Breast epithelium (tissue), 4 donors: ENCODE measurements at places on chromosomes 13 and 19.
A peak's percentile ranks its signal among the peaks of the same experiment; 100 is the strongest.

- no peak for DNase-seq
- H3K36me3 ChIP-seq: peaks cover 7% of the 10 kb centered on the region
- H3K4me3 ChIP-seq: peak within 1 kb of the TSS; percentile 65
These were observed at the start of gene IGFLR1 for GRCh38 chr19:35742121-35742724. Gene IGFLR1 (minus strand): TSS chr19:35742452. CDS start chr19:35741180, 1,272 bp downstream.

DNA sequence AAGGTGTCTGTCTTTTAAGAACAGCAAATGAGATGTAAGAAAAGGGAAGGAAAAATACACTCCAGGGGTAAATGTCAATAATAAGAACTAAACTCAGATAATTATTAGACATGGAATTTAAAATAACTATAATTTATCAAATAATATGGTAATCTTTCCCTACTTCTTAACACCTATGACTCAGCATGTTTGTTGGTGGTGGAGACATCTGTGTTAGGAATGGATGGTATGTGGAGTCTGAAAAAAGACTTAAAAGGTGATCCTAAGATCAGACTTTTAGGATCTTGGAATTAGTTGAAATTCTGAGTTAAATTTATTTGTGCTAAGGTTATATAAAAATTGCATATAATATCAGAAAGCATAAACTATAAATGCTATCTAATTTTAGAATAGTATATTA, 915.1 kb downstream of the SLITRK5 start:
- DNase-seq: no peak
- H3K27ac ChIP-seq: no peak overlapping the region
- no peaks in the 10 kb centered on the region for H3K27me3 ChIP-seq
- no peak overlapping the region for H3K4me3 ChIP-seq
- no peaks in the 10 kb centered on the region for H3K4me1 ChIP-seq

GRCh38 chr13:32105653-32106313, 74.2 kb downstream of the FRY start:
- H3K36me3 ChIP-seq: no peaks in the 10 kb centered on the region
- H3K27me3 ChIP-seq: no peaks in the 10 kb centered on the region
- no peak overlapping the region for H3K27ac ChIP-seq
- no peak overlapping the region for H3K4me3 ChIP-seq
- no peak for DNase-seq

DNA sequence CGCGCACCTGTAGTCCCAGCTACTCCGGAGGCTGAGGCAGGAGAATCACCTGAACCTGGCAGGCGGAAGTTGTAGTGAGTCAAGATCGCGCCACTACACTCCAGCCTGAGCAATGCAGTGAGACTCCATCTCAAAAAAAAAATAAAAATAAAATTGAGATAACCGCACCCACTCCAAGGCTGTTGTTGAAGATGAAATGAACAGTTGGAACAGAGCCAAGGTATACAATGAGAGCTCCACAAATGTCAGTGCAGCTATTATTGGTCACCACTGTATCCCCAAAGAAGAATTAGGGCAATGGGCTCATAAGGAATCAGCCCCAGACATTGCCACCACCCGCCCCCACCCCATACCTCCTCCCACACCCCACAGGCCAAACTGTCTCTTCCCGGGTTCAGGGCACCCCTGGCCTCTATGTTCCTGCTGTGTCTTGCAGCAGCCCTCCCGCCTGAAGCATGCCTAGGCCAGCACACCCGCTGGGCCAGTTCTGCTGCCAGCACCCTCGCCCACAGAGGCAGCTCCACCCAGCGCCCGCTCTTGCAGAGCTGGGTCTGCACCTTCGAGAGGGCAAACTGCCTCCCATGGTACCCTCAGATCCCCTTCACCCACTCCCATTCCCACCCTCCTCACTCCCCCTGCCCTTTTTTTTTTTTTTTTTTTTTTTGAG, 3.5 kb upstream of the S1PR5 start:
- DNase-seq: no peak
- H3K4me3 ChIP-seq: no peak overlapping the region
- H3K27ac ChIP-seq: no peak overlapping the region
- no peaks in the 10 kb centered on the region for H3K27me3 ChIP-seq
- no peaks in the 10 kb centered on the region for H3K4me1 ChIP-seq

GRCh38 chr13:106010836-106011235, 524.6 kb downstream of the EFNB2 start:
- no peak for DNase-seq
- H3K27ac ChIP-seq: no peak overlapping the region
- H3K4me3 ChIP-seq: no peak overlapping the region
- H3K36me3 ChIP-seq: no peaks in the 10 kb centered on the region
- H3K4me1 ChIP-seq: no peaks in the 10 kb centered on the region

GRCh38 chr19:51676566-51677083, 16.5 kb upstream of the SPACA6 start:
- H3K27ac ChIP-seq: no peak overlapping the region
- H3K27me3 ChIP-seq: no peaks in the 10 kb centered on the region
- DNase-seq: no peak
- no peak overlapping the region for H3K4me3 ChIP-seq

GRCh38 chr19:54390942-54391577, 24.2 kb upstream of the TTYH1 start:
- H3K36me3 ChIP-seq: no peaks in the 10 kb centered on the region
- no peak overlapping the region for H3K27ac ChIP-seq
- no peaks in the 10 kb centered on the region for H3K4me1 ChIP-seq
- no peak for DNase-seq
- peaks cover 43% of the 10 kb centered on the region for H3K27me3 ChIP-seq

- H3K27me3 ChIP-seq: no peaks in the 10 kb centered on the region
These were observed 7.8 kb upstream of the HIF3A start for GRCh38 chr19:46288896-46289588.

DNA sequence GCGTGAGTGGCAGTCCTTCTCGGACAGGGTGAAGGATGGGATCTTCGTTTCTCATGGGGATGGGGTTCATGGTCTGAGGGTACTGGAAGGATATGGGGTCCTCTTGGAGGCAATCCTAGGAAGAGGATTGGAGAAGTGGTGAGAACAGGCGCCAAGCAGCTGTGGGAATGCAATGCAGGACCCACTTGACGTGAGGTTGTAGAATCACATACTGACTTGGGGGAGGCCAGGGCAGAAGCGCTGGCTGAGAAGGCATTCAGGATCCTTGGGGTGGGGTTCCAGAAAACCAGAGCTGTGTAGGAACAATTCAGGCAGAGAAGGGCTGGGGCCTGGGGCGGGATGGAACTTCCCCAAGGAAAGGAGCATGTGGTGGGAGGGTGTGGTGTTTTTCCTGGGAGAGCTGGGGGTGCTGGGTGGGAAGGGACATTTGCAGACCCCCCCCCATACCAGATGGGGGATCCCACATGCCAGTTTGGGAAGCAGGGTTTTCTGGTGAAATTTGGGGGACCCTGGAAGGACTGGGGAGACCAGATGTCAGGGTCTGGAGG, 852 bp downstream of the KLK1 start:
- H3K4me1 ChIP-seq: no peaks in the 10 kb centered on the region
- H3K27me3 ChIP-seq: peaks cover 69% of the 10 kb centered on the region
- no peak overlapping the region for H3K27ac ChIP-seq
- H3K4me3 ChIP-seq: no peak overlapping the region

GRCh38 chr13:78022164-78022877, 103.7 kb upstream of the EDNRB start:
- H3K4me3 ChIP-seq: no peak overlapping the region
- H3K27me3 ChIP-seq: no peaks in the 10 kb centered on the region
- H3K4me1 ChIP-seq: no peaks in the 10 kb centered on the region

DNA sequence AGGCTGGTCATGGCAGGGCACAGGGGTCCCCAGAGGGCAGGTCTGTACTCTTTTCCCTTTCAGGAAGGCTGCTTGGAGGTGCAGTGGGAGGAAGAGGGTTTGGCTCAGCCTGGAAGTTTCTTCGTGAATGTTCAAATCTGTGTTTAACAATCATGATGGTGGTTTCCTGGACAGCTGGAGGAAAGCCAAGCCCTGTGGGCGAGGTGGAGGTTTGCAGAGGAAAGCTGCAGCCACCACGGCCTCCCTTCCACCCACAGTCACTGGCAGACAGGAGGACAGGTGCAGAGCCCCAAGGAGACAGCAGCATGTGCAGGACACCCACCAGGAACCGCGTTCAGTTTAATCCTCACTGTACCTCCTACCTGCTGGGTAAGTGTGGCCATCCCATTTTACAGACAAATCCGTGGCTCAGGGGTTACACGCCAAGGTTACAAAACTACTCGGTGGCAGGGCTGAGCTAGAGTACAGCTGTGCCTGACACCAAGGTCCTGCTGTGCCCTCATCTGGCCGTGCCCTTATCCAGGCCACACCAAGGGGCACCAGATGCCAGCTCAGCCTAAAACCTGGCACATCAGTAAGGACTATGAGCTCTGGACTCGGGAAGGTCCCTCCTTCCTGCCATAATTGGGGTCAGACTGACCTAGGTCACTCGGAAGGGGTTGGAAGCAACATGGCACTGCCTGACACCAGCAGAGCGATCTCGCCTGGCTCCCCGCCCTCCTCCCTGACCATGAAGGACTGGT, 34.1 kb downstream of the SUGP2 start:
- H3K4me1 ChIP-seq: no peaks in the 10 kb centered on the region
- DNase-seq: no peak
- H3K27me3 ChIP-seq: no peaks in the 10 kb centered on the region
- H3K36me3 ChIP-seq: no peaks in the 10 kb centered on the region

GRCh38 chr13:46183018-46183946, 1.3 kb upstream of the LCP1 start:
- H3K4me1 ChIP-seq: no peaks in the 10 kb centered on the region
- peak overlapping the region; percentile 53 for H3K27ac ChIP-seq
- DNase-seq: no peak
- no peak overlapping the region for H3K4me3 ChIP-seq

- H3K27ac ChIP-seq: no peak overlapping the region
- no peaks in the 10 kb centered on the region for H3K27me3 ChIP-seq
- no peak for DNase-seq
- no peaks in the 10 kb centered on the region for H3K36me3 ChIP-seq
- no peak overlapping the region for H3K4me3 ChIP-seq
- no peaks in the 10 kb centered on the region for H3K4me1 ChIP-seq
These were observed 149.5 kb downstream of the SLITRK1 start for GRCh38 chr13:83732755-83733154.

GRCh38 chr19:6531163-6531955, 533 bp downstream of the TNFSF9 start:
- no peaks in the 10 kb centered on the region for H3K36me3 ChIP-seq
- H3K4me3 ChIP-seq: peak overlapping the region; percentile 54
- H3K4me1 ChIP-seq: no peaks in the 10 kb centered on the region
- H3K27ac ChIP-seq: peak overlapping the region; percentile 39
- no peaks in the 10 kb centered on the region for H3K27me3 ChIP-seq
- DNase-seq: no peak

DNA sequence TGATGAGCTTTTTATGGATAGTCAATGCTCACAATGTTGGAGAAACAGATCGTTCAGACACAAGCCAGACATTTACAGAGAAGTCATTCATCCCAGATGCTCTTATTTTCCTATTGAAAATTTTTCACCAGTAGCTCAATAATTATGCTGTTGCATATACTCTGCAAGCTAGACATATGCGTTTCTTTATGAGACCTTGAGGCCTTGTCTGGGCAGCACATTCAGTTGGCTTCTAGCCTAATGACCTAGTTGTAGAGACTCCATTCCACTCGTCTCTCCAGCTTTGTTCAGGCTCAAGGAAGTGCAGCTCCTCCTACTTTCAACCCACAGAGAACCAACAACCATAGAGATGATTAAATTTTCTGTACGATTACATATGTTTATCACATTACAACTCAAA, 237.7 kb downstream of the MZT1 start:
- no peaks in the 10 kb centered on the region for H3K4me1 ChIP-seq
- DNase-seq: no peak
- no peak overlapping the region for H3K27ac ChIP-seq
- no peak overlapping the region for H3K4me3 ChIP-seq
- H3K27me3 ChIP-seq: no peaks in the 10 kb centered on the region

DNA sequence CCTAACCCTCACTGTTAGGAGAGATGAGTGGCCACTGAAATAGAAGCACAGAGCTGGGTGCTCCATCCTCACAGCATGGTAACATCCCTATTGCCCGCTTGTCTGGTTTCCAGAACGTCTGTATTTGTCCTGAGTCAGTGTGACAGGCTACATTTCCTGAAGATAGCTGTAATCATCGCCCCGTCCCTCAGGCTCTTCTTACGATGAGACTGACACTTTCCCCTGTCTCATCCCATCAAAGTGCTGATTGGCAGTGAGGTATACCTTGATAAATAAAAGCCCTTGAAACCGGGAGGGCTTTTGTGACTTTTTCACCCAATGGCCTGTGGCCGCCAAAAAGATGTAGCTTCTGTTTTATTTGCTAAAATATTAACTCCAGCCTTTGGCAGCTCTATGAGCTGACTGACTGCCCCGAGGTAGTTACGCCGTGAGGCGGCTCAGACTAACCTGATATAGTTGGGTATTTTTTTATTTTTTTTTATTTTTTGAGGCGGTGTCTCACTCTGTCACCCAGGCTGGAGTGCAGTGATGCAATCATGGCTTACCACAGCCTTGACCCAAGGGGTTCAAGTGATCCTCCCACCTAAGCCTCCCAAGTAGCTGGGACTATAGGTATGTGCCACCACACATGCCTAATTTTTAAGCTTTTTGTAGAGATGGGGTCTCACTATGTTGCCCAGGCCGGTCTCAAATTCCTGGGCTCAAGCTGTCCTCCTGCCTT, 5.7 kb upstream of the LRRC4B start:
- H3K27me3 ChIP-seq: no peaks in the 10 kb centered on the region
- no peaks in the 10 kb centered on the region for H3K4me1 ChIP-seq

GRCh38 chr13:101343128-101343787, 73.0 kb downstream of the NALCN start:
- no peaks in the 10 kb centered on the region for H3K4me1 ChIP-seq
- DNase-seq: no peak
- no peak overlapping the region for H3K27ac ChIP-seq
- H3K27me3 ChIP-seq: no peaks in the 10 kb centered on the region

DNA sequence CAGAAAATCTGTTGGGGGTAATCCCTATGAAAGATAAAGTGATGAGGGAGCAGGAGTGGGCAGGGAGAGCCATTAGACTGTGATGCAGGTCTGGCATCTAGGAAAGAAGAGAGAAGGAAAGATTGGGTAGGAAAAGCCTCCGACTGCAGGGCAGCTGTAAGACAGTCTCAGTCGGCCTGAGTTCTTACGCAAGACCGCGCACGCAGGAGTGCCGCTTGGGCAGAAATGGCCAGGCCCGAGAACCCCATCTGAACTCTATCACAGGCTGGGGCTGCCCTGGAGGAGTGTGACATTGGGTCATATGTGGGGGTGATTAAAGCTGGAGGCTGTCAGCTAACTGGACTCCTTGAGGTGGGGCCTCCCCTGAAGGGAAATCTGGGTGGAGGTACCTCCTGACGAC, 13.9 kb upstream of the FBXL3 start:
- H3K4me3 ChIP-seq: no peak overlapping the region
- H3K4me1 ChIP-seq: no peaks in the 10 kb centered on the region
- no peak overlapping the region for H3K27ac ChIP-seq
- H3K36me3 ChIP-seq: no peaks in the 10 kb centered on the region
- no peaks in the 10 kb centered on the region for H3K27me3 ChIP-seq

- no peaks in the 10 kb centered on the region for H3K36me3 ChIP-seq
- DNase-seq: no peak
- H3K27ac ChIP-seq: no peak overlapping the region
- no peak overlapping the region for H3K4me3 ChIP-seq
These were observed 114.2 kb upstream of the CLDN10 start for GRCh38 chr13:95438297-95438696.
